ENCODE measurements at places on chromosomes 2 and 18. TPM values are rescaled to one million over a fixed set of nuclear protein-coding genes. Genes with fewer than 3 reads are reported as not detected.

DNA sequence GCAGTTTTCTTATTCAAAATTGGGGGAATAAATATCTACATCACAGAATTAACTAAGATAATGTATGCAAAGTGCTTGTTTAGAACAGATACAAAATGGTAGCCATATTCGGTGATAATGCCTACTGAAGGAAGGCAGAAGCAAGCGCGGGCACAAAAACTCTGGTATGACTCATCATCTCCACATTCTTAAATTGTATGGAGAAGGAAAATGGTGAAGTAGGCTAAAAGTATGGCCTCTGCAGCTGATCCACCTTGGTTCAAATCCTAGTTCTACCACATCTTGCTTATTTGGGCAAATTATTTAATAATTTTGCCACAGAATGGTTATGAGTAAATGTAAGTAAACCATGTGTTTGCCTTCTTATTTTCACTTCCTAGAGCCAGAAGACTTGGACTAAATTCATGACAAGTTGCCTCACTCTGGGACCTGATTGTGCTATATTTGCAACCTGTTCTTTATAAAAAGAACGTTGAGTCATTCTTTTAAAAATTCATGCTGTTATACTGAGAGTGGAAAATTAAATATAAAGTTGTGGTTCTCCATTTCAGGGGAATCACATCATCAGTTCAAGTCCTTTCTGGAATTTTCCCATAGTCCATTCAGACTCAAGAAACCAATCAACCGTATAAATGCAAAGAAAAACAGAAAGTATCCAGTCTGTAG is 9.0 kb upstream of the CDK15 start:
- peak; percentile 46 for ATAC-seq

GRCh38 chr2:100812116-100812515 is 7.8 kb upstream of the NPAS2 start:
- no peak for ATAC-seq

DNA sequence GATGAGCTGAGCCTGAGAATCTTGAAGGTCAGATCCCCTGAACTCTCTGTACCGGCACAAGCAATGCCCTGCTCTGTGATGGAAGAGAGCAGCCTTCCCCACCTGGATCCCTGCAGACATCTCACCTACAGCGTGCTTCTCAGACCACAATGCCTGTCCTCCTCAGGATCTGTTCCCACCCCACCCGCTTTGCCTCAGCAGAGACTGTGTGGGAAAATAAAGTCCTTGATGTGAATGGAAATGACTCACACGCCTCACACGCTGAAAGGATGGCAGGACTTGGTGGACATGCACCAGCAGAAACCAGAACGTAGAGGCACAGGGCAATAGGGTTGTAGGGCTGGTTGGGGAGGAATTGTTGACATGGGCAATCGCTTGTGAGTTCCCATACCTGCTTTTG is 117.9 kb upstream of the POU3F3 start:
- no peak for ATAC-seq

DNA sequence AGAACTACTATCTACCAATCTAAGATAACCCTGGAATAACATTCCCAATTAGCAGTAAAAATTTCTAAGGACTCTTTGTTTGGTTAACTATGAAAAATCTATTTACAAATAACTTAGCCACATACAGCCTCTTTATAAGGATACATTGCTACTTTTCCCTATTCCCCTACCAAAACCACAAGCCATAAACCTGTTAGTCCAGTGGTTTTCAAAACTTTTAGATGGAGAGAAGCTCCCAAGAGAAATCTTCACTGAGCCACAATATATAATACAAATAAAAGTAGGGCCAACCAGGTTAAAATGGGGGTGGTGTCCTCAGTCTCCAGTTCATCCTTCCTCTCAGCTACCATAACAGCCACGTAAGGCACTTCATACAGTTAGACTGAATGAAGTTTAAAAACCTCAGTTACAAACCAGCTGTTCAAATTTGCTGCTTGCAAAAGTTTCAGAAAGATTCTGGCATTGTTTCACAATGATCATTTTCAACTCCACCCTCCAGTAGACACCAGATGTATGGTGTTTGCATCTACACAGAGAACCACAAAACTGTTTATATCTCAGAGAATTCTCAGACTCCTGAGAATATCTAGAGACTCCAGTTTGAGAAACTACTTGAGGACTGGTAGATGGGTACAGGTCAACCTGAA is 26.0 kb downstream of the SOS1 start:
- peak; percentile 83 for ATAC-seq

GRCh38 chr2:229237270-229237669 is 33.8 kb downstream of the PID1 start:
- no peak for ATAC-seq

GRCh38 chr2:239538357-239539052 is 137.7 kb upstream of the HDAC4 start:
- ATAC-seq = no peak

GRCh38 chr2:120945832-120946499 is 210.3 kb downstream of the GLI2 start:
- ATAC-seq = no peak

- ATAC-seq = no peak
Measured at GRCh38 chr2:76759634-76760366, 762.4 kb downstream of the LRRTM4 start.

DNA sequence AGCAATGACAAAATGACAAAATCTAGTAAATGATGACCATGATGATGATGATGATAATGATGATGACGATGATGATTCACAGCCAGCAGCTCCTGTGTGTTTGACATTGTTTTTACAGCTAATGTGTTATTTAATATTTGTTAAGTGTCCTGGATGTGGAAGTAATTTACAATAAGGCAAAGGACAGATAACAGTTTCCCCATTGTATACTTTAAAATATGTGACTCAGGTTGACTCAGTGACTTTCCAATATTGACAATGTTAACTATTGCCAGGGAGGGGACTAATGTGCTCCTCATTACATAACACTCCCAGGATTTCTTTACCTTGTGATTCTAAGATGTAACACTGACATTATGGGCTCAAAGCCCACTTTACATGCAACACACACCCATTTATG is 602.2 kb downstream of the FBXO15 start:
- no peak for ATAC-seq

DNA sequence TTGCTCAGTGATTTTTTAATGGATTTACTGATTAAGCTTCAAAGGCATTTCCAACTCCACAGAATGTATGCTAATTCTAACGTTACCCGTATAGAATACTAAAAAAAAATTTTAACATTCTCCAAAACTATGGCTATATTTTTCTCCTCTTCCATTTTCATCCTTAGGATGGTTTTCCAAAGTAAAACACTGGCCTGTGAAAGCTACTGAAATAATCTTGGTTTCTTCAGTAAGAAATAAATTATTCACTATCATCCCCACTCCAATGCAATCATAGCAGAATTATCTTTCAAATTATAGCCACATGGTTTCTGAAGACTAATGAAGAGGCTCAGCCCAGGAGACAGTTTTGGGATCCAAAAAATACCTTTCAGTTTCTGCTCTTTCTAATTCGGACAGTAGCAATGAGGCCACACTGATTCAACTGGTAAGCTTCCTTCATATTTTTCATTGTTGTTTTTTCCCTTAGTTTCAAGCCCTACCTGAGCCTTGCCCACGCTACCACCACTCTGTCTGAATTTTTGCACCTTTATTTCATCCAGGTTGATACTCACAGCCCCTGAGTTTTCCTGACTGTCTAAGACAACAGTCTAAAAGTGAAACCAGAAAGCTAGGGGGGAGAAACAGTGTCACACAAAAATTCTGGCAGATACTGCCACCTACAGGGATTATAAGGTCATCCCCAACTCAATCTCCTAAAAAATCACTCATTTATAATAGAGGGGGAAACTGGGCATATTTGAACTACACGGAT is 887.9 kb downstream of the NRXN1 start:
- ATAC-seq = peak; percentile 57

DNA sequence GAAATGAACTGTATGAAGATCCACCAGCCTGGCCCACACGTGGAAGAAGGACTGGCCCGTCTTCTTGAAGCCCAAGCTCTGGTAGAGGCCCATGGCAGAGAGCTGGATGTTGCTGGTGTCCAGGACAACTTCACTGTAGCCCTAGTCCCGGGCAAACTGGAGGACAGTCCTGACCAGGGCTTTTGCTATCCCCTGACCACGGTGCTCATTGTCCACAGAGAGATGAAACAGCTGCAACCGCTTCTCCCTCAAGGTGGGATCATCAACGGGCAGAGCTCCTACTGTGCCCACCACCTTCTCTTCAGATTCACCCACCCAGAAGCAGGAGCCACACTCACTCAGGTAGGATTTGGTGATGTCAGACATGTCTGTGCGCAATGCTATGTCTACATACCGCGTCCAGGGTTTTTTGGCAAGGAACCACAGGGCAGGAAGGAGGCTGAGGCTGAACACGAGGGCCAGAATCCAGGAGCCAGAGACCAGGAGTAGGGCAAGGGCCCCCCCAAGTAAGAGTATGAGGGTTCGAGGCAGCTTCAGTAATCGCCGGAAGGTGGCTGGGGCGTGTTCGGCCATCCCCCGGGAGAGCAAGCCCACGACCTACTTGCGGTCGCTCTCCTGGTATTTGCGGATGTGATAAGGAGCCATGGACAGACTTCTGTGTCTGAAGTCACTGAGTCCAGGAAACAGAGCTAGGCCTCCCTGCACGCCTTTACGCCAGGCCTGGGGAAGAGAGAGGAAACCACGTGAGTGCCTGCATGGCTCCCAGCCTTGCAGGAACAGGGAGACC is 36.3 kb downstream of the TPRKB start:
- ATAC-seq = no peak

Gene CDH2
- total RNA-seq = 79.1 TPM

Gene LYPD1
- 0.77 TPM for total RNA-seq
